ENCODE measurements at places on chromosomes 3 and 15. TPM values are rescaled to one million over a fixed set of nuclear protein-coding genes. Genes with fewer than 3 reads are reported as not detected.

- peaks cover 19% of the 10 kb centered on the region for H3K4me1 ChIP-seq
- H3K4me3 ChIP-seq = peak overlapping the region; percentile 67
- no peaks in the 10 kb centered on the region for H3K36me3 ChIP-seq
- no peaks in the 10 kb centered on the region for H3K27me3 ChIP-seq
- no peak overlapping the region for H3K27ac ChIP-seq
Measured at GRCh38 chr3:119497820-119498185, 544 bp upstream of the TIMMDC1 start.

DNA sequence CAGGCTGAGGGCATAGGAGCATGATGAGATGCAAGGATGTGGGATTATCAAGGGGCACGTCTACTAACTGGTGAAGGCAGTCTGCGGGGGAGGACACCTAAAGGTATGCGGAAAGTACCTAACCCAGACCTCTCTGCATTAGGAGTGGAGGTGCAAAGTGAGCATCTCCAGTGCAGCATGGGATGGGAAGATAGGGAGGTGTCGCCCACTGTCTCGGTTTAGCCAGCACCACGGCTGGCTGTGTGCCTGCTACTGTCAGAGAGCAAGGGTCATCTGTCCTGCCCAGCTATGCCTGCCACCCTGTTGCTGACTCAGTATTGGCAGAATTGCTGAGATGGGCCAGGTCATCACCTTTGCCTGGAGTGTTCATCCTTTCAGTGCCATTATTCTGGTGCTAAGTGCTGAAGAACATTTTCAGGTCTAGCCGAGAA lies 40.1 kb downstream of the OXNAD1 start:
- no peaks in the 10 kb centered on the region for H3K27me3 ChIP-seq
- DNase-seq = no peak
- H3K4me3 ChIP-seq = no peak overlapping the region
- no peak overlapping the region for H3K27ac ChIP-seq
- H3K4me1 ChIP-seq = peaks cover 35% of the 10 kb centered on the region
- peaks cover 5% of the 10 kb centered on the region for H3K36me3 ChIP-seq

GRCh38 chr3:20646425-20646824 lies 460.4 kb upstream of the SGO1 start:
- peaks cover 3% of the 10 kb centered on the region for H3K4me1 ChIP-seq
- H3K27ac ChIP-seq = no peak overlapping the region
- no peaks in the 10 kb centered on the region for H3K27me3 ChIP-seq
- no peak for DNase-seq
- H3K36me3 ChIP-seq = no peaks in the 10 kb centered on the region

DNA sequence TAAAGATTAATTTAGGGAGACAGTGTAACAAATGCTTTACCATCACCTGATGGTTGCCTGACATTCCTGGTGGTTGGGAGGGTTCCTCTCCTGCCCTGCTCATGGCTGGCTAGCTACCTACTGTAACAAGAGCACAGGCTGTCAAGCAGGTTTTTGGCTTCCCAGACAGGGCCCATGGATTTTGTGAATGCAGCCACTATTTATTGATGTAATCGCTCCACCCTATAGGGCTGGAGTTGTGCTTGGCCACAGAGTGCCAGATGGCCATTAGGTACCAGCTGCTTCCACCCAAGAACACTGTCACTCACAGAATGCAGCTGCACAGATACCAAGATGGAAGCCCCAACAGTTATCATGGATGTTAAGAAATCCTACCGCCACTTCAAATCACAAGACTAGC lies 31.0 kb upstream of the KLHL25 start:
- H3K27me3 ChIP-seq = no peaks in the 10 kb centered on the region
- no peaks in the 10 kb centered on the region for H3K36me3 ChIP-seq
- no peak for DNase-seq
- no peak overlapping the region for H3K27ac ChIP-seq
- H3K4me3 ChIP-seq = no peak overlapping the region

DNA sequence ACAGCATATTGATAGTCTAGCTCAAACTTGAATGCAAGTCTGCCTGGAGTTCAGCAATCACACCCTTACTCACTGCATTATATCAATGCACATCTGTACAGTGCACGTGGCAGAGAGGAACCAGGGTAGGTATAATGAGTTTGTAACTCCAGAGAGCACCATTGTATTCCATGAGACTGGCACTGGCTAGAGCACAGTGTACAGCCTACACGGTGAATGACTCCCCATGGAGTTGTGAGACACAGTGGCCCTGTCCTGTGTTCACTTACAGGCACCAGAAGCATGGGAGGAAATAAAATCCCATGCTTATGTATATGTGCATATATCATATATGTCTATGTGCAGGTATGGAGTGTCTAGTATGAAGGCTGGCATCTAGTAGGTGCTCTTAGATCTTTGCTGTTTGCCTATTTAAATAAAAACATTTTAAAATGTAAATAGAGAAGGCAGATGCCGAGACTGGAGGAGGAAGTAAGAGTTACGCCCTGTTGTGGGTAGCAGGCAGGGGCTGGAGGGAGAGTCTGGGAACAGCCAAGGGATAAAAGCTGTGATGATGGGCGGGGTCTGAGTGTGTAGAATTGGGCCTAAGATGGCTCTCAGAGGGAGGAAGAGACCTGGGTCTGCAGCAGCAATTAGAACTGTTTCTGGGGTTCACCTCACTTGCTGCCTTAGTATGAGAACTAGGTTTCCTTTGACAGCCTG lies 360.7 kb upstream of the ICE2 start:
- H3K4me1 ChIP-seq = peaks cover 9% of the 10 kb centered on the region
- DNase-seq = no peak
- no peak overlapping the region for H3K27ac ChIP-seq
- no peak overlapping the region for H3K4me3 ChIP-seq
- no peaks in the 10 kb centered on the region for H3K27me3 ChIP-seq

DNA sequence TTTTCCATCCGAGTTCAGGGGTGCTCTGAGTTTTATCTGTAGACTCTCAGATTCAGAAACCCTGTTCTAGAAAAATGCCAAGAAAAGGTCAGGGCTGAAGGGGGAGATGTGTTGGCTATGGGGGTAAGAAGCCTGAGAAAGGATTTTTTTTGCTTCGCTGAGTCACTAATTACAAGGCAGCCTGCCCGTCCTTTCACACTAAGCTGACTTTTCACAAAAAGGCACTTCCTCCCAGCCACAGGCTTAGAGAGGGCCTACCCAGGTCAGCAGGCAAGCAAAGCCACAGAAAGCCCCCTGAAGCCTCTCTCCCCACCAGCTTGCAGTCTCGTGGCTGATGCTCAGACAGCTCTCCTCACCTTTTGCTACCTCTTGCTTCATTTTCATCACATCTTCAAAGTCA lies 192.6 kb upstream of the PRICKLE2 start:
- H3K4me3 ChIP-seq = no peak overlapping the region
- peaks cover 14% of the 10 kb centered on the region for H3K4me1 ChIP-seq
- H3K27me3 ChIP-seq = no peaks in the 10 kb centered on the region
- no peaks in the 10 kb centered on the region for H3K36me3 ChIP-seq
- peak overlapping the region; percentile 10 for H3K27ac ChIP-seq

- DNase-seq = peak; percentile 21
- H3K27me3 ChIP-seq = no peaks in the 10 kb centered on the region
- H3K4me1 ChIP-seq = peaks cover 28% of the 10 kb centered on the region
- H3K4me3 ChIP-seq = no peak overlapping the region
- no peaks in the 10 kb centered on the region for H3K36me3 ChIP-seq
Measured at GRCh38 chr15:61651267-61651666, 409.0 kb downstream of the VPS13C start.

Gene COL7A1
- total RNA-seq = 3.0 TPM

Gene ACTC1
- 3.8 TPM for total RNA-seq

Gene DYNLT2B
- 44.8 TPM for total RNA-seq

All from neural progenitor cell (in vitro differentiated cells).